ENCODE measurements at places on chromosomes 2 and 18.

DNA sequence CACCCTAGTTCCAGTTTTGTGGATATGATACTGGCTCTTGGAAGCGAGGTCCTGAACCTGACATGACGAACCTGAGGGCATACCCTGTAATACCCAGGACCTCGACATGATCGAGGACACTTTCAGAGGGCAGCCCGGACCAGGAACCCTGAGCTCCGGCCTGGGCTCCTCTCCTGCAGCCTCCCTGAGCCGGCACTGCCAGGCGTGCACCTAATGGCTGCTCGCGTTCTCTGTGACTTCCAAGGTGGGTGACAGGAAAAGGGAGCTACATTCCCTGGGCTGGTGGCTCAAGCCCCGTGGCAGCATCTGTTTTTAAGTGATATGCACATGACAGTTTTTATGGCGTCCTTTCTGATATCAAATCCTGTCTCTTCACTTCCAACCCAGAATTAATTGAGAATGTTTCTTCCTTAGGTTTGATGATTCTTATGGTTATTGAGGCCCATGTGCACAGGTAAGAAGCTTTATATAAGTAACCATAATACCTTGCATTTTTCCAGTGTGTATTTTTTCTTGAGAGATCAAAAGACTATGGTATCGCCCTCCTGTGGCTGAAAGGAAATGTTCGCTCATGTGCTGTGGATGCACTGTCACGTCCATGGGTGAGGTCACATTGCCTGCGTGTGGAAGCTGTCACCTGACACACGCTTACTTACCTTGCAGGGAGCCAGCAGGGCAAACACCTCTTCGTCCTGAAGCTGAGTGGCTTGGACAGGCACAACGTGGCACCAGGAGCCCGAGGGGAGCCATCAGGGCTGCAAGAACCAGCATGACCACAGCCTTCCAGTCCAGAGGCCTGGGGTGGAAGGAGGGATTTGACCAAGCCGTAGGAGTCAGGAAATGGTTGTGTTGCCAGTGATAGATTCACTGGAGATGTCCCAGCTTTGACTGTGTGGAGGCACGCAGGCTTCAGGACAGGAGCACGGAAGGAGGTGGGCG lies 367.4 kb upstream of the MYT1L start:
- DNase-seq = no peak

DNA sequence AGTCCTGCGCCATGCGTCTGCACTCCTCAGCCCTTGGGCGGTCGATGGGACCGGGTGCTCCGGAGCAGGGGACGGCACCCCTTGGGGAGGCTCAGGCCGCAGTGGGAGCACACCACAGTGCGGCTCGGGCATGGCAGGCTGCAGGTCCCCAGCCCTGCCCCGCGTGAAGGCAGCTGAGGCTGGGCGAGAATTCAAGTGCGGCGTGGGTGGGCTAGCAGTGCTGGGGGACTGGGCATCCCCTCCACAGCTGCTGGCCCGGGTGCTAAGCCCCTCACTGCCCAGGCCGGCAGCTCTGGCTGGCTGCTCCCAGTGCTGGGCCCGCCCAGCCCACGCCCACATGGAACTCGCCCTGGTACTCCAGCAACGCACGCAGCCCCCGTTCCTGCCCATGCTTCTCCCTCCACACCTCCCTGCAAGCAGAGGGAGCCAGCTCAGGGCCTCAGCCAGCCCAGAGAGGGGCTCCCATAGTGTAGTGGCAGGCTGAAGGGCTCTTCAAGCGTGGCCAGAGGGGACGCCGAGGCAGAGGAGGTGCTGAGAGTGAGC lies 198.3 kb upstream of the CNTNAP5 start:
- no peak for DNase-seq

- DNase-seq = no peak
These were observed 893.0 kb upstream of the POU3F3 start for GRCh38 chr2:103960951-103961350.

DNA sequence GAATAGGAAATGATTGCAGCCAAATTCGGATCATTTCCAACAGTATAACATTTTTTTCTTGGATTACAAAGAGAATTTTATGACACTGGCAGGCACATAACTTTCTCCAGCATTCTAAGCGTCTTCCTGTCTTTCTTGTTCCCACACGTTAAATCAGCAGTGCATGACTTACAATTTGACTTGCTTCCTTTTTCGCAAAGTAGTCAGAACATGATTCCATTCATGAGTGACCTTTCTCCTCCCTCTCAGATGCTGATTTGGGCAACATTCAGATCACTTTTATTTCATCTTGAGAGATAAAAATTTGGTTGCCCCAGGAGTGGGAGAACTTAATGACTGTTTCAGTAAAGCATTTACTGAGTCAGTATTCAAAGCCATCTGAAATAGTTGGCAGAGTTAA lies 858.7 kb upstream of the ACVR2A start:
- peak; percentile 30 for DNase-seq

DNA sequence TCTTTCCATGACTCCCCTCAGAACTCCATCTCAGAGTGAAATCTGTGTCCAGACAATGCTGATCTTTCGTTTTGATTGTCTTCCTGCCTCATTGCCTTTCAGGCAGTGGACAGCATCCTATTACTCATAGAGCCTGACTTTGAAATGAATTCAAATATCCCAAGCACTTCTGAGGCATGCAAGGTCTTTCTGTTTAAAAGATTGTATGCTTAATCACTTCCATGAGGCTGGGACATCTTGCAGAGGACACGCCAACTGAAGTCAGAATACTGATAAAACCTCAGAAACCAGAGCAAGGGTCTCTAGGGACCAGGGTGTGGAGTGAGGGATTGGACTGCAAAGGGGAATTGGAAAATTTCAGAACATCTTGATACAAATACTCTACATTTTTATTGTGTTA lies 836.5 kb upstream of the ID2 start:
- DNase-seq = peak; percentile 99

DNA sequence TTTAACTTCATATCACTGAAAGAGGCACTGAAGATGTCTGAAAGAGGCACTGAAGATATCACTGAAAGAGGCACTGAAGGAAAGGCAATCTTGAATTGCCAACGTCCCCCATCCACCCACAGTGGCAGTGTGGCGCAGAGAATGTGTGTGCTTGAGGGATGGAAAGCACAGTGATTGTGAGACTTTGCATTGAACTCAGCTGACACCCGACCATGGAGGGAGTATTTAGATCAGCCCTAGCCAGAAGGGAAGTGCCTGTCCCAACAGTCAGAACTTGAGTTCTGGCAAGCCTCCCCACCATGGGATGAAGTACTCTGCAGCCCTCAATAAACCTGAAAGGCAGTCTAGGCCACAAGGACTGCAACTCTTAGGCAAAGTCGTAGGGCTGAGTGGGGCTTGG lies 33.8 kb downstream of the MAP4K3 start:
- no peak for DNase-seq

DNA sequence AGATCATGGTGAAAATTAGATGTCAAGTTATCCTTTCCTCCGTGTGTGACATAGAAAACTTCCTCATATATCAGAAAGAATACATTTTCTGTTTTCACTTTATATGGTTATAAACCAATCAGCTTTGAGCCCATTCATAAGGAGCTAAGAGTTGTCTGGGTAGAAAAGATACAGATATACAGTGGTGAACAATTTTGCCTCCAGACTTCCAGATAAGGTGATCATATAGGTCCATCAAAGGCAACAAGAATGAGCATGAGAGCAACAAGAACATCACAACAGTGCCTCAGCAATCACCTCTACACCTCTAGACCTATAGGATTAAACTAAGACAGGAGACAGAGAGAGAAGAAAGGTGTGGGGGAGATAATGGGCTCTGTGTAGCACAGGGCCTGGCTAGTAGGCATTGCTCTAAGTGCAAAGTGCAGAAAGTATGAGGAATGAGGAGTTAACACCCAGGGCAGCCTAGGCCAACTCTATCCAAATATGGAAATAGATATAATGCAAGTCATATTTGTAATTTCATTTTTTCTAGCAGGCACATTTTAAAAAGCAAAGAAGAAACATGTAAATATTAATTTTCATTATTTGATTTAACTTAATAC lies 8.3 kb downstream of the TNP1 start:
- DNase-seq = no peak

GRCh38 chr2:233450864-233451575 lies 96.7 kb downstream of the DGKD start:
- no peak for DNase-seq

DNA sequence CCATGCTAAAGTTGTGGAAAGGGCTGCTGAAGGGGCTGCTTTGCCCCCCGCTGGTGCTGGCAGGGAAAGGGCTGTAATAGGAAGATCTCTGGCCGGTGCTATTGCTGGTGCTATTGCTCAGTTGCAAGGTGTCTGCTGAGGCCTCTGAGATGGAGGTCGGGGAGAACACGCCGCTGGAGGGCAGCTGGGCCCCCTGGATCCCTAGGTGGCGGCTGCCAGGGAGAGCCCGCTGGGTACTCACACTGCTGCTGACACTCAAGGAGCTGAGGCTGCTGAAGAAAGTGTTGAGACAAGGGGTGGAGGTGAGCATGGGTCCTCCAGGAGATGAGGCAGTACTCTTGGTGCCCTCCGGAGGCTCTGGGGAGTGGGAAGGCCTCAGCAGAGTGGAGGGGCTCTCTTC lies 4.2 kb downstream of the FOXI3 start:
- DNase-seq = no peak

- DNase-seq = no peak
These were observed 253.4 kb downstream of the CYP26B1 start for GRCh38 chr2:71894261-71894660.
